ENCODE measurements at places on chromosomes 13 and 19. TPM values are rescaled to one million over a fixed set of nuclear protein-coding genes. Genes with fewer than 3 reads are reported as not detected.

Gene ZNF527
- total RNA-seq = 3.8 TPM

Gene PCDH17
- not detected for total RNA-seq

Gene HSPB6
- 0.53 TPM for total RNA-seq

Gene ZSCAN1
- total RNA-seq = not detected

Gene CCL25
- not detected for total RNA-seq

Gene SHISA7
- not detected for total RNA-seq

Gene SIGLEC12
- 0.24 TPM for total RNA-seq

Gene ZNF296
- total RNA-seq = 3.2 TPM

Gene ZNF443
- 5.3 TPM for total RNA-seq

Gene CYP4F2
- total RNA-seq = not detected

Gene POSTN
- total RNA-seq = not detected
